ENCODE measurements at places on chromosomes 16 and 17.

GRCh38 chr17:76915840-76916510 is 47.8 kb downstream of the MGAT5B start:
- DNase-seq = no peak

- no peak for DNase-seq
Measured at GRCh38 chr16:9658164-9658563, 524.1 kb downstream of the GRIN2A start.

GRCh38 chr16:28543072-28543471 is 4.3 kb upstream of the NUPR1 start:
- DNase-seq = no peak

DNA sequence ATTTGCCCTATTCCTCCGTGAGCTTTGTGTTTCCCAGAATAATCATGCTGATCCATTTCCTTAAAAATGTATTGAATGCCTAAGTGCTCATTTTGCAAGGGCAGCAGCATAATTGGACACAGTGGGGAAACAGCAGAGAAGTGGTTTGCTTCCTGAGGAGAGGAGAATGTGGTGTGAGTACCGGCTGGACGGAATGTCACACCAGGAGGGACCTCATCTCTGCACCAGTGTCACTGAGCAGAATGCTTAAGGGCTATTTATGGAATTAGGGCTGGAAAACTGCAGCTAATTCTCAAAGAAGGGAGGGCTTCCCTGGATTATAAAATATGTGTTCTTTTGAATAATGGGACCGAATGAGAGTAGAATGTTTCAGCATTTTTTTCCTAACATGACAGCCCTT is 1100.6 kb upstream of the RBFOX1 start:
- DNase-seq = no peak

GRCh38 chr16:22672830-22673210 is 141.1 kb upstream of the HS3ST2 start:
- DNase-seq = no peak

GRCh38 chr17:42708588-42708987 is 26.3 kb downstream of the CNTNAP1 start:
- no peak for DNase-seq

- no peak for DNase-seq
Measured at GRCh38 chr17:12826431-12826830, 37.1 kb downstream of the ARHGAP44 start.

GRCh38 chr16:51621610-51622009 is 470.5 kb upstream of the SALL1 start:
- DNase-seq = peak; percentile 90

DNA sequence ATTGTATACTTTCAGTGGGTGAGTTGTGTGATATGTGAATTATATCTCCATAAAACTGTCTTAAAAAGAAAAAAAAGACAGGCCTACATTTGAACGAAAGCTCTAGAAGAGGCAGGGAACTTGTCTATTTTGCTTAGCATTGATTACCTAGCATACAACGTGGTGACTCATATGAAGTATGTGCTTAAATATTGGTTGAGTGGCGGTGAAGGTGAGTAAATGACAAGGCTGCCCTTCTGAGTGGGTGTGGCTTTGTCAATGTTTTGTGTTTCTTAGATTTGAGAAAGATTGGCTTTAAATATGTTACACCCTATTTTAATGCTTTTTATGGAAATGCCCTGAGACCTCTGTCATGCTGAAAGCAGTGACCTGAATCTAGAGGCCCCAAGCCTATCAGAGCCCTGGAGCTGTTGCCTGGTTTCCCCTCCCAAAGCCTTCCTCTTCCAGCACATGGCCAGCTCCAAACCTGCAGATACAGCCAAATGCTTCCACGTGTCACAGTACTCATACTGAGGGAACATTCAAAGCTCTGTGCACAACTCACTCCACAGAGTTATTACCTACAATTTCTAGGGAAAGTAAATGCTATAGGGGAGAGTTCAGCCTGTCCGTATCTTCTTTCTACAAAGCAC is 260.0 kb downstream of the PHKB start:
- no peak for DNase-seq

DNA sequence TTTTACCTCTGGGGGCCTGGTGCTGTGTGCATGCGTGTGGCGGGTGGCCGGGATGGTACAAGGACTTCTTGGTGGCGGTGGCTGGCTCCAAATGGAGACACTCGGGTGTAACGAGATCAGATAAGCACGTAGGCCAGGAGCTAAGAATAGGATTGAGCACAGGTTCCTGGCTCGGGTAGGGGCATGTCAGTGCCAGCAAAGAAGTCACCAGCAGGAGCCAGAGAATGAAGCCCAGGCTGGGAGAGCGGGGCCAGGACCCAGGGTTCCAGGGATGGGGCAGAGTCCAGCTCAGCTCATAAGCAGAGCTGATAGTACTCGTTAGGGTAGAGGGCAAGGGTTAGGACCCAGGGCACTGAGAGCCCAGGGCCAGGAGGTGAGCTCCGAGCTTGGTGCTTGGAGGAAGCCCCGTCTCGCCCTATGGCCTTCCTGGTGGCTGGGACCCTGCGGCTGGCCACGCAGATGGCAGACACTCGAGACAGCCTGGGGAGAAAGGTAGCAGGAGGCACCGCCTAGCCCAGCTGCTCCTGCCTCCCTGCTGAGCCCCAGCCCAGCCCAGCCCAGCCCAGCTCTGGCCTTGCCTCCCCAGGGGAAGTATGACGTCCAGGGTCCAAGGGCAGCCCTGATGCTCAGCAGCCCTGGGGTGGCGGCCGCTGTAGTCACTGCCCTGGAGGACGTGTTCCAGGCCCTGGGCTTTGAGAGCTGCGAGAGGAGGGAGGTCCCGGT is 8.9 kb downstream of the ZNF213 start:
- DNase-seq = no peak

DNA sequence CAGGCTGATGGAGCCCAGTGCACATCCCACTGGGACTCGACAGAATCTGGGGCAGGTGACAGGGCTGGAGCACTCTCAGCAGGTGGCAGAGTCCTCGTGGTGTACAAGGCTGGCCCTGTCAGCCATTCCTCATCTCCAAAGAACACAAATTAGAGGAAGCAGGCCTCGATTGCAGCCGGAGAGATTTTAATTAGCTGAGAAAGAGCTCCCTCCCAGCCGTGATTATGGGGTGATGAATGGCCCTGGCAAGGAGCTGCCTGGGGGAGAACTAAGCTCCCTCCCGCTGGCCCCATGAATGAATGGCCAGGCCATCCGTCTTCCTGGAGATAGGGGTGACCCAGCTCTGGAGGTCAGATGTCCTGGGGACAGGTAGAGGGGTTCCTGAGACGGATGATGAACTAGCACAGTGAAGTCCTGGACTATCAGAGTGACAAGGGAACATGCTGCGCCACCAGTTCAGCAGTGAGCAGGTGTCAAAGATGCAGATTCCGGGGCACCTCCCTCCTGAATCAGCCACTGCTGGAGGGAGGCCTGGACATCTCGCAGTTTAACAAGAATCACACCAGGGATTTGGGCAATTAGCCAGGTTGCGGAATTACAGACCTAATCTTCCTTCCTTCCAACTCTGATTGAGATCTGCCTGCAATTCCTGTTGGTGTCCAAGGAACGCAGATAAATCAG is 35.5 kb downstream of the PIMREG start:
- DNase-seq = no peak

GRCh38 chr16:3183445-3184139 is 4.4 kb upstream of the OR1F1 start:
- peak; percentile 11 for DNase-seq

DNA sequence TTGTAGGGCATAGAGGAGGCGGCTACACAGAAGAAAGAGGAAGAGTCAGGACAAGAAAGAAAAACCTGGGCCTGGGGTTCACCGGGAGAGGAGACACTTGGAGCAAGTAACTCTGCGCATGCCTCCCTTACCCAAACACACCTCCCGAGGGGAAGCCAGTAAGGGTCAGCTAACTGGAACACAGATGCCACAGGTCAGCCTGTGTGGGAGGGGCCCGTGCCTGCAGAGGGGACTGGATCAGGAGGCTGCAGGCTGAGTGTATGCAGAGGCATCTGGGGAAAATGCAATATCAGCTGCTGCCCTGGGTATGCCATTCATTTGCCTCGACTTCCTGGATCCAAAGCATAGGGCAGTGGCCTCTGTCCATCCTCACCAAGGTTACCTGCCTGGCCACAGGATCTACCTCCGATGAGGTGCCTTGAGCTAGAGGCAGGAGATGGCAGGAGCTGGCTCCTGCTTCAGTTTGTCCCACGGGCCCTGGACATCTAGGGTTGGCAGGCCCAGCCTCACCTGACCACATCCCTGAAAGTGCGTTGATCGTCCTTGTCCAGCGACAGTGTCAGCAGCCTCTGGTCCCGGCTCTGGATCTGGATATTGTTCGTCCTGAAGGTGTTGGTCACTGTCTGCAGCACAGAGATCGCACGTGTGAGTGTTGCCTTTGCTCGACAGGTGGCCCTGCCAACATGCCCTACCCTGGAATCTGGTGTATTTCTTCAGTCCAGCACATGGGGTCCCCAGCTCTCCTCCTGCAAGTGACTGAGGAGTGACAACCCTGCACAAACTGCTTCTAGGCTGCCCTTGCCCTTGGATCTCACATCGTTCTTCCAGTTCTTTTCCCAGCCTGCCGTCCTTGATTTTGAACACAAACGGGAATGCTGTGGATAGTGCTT is 4.6 kb upstream of the MFSD6L start:
- DNase-seq = no peak

DNA sequence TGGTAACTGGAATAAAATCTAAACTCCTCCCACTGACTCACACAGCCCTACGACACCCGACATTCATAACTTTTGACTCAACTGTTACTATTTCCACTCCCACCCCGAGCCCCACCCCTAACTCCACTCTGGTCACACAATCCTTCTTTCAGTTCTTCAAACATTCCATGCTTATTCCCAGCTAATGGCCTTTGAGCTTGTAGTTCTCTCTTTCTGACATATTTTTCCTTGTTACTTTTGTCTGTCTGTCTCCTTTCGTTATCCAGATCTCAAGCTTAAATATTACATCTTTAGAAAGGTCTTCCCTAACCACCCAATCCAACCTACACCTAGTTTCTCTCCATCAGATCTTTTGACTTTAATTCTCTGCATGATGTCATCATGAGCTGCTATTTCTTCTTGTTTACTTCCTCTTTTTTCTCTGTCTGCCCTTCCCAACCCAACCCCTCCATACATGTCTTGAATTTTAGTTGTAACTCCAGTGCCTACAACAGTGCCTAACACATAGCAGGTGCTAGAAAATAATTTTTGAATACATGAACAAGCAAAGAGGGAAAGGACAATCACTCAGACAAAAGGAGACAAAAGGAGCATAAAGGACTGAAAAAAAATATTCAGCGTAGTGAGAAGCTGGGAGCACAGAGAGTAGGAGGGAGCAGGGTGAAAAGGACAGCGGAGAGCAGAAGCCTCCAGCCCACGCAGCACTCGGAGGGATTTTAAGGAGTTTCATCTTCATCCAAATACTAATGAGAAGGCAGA is 65.2 kb upstream of the SMIM36 start:
- peak; percentile 74 for DNase-seq

DNA sequence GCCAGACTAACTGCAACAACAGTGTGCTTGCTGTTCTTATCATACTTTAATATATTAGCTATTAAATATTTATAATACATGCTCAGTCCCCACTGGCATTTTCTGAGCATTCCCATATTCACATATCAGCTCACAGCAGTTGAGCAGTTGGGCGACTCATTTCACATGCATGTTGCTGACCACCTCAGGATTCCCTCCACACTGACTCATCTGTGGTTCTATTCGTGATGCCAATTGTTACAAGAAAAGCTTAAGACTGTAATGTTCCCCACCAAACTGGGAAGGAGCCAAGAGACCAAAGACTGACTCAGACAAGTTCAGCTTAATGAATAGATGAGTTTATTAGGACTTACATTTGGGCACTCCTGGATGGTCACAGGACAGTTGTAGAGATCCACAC is 100.3 kb upstream of the KIF2B start:
- DNase-seq = peak; percentile 97

GRCh38 chr17:58039975-58040374 is 32.9 kb upstream of the SRSF1 start:
- no peak for DNase-seq

DNA sequence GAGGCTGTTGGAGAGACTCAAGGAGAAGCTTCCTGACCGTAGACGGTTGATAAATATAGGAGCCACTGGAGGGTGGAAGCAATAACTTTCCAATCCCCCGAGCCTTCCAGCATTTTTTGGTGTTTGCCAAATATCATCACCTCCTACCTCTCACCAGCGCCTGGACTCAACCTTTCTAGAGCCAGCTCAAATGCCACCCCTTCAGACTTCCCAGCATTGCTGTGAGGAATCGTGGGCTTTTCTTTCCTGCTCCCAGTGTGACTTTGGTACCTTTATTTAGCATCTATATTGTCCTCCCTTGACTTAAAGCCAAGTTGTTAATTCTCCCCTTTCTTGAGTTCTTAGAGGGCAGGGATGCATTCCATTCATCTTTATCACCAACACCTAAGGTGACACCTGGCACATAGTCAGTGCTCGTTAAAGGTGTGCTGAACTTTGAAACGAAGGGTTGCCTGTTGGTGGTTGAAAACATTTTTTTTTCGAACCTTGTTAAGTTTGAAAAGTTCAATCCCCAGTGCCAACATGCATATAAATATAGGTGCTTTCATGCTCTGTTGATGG is 35.3 kb upstream of the CCR7 start:
- DNase-seq = no peak

GRCh38 chr16:73299346-73299745 is 251.4 kb upstream of the ZFHX3 start:
- DNase-seq = no peak

GRCh38 chr17:8934346-8934745 is 31.2 kb downstream of the PIK3R5 start:
- DNase-seq = no peak

- DNase-seq = no peak
Measured at GRCh38 chr17:253091-253846, 71.8 kb upstream of the DOC2B start.

- DNase-seq = peak; percentile 3
Measured at GRCh38 chr17:74008196-74008595, 195.3 kb upstream of the RPL38 start.

- no peak for DNase-seq
Measured at GRCh38 chr17:42787266-42787665, 6.9 kb downstream of the WNK4 start.

- no peak for DNase-seq
Measured at GRCh38 chr16:84237994-84238750, 1.6 kb downstream of the KCNG4 start.

GRCh38 chr16:50814541-50814940 is 72.7 kb downstream of the CYLD start:
- no peak for DNase-seq

DNA sequence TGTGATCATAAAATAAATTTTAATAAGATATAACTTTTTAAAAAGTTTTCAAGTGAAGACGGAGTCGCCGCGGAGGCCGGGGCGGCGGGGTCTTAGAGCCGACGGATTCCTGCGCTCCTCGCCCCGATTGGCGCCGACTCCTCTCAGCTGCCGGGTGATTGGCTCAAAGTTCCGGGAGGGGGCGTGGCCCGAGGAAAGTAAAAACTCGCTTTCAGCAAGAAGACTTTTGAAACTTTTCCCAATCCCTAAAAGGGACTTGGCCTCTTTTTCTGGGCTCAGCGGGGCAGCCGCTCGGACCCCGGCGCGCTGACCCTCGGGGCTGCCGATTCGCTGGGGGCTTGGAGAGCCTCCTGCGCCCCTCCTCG is at the start of gene FOXC2:
Gene FOXC2 (plus strand): TSS at position 229 of the 365 bp plus-strand sequence. CDS start 507 bp downstream, outside the sequence.
- DNase-seq = peak; percentile 91

DNA sequence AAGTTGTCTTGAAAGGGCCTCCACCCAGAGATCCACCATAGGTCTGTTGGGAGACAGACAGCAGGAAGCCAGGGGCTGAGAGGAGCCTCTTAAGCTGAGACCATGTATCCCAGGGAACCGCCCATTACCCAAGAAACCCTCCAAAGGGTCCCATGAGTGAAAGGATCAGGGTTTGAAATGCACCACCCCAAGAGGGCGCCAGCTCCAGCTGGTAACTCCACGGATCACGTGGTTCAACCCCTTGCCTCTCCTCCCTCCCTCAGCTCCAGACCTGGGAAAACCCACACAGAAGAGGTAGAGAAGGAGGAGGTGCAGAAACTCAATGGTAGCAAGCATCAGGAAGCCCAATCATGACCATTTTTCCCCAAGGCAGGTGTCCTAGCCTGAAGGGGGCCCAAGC is 148.7 kb downstream of the AIPL1 start:
- DNase-seq = no peak
